ENCODE measurements at places on chromosomes 3 and 15.

GRCh38 chr15:71385026-71385425 is 269.8 kb downstream of the THSD4 start:
- DNase-seq = no peak

DNA sequence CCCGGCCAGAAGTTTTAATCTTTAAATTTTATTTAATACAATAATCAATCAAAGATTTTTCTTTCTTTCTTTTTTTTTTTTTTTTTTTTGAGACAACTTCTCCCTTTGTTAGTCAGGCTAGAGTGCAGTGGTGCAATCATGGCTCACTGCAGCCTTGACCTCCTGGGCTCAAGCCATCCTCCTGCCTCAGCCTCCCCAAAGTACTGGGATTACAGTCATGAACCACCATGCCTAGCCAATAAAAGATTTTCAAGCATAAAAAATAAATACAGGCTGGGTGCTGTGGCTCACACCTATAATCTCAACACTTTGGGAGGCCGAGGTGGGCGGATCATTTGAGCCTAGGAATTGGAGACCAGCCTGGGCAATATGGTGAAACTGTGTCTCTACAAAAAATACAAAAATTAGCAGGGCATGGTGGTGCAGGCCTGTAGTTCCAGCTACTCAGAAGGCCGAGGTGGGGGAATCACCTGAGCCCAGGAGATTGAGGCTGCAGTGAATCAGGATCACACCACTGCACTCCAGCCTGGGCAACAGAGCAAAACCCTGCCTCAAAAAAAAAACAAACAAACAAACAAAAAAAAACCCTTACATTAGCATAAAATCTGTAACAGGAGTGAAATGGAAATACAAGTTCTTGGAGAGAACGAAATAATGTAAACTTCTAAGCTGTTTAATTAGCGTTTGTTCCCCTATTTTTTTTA is 29.1 kb upstream of the SRP14 start:
- DNase-seq = no peak

DNA sequence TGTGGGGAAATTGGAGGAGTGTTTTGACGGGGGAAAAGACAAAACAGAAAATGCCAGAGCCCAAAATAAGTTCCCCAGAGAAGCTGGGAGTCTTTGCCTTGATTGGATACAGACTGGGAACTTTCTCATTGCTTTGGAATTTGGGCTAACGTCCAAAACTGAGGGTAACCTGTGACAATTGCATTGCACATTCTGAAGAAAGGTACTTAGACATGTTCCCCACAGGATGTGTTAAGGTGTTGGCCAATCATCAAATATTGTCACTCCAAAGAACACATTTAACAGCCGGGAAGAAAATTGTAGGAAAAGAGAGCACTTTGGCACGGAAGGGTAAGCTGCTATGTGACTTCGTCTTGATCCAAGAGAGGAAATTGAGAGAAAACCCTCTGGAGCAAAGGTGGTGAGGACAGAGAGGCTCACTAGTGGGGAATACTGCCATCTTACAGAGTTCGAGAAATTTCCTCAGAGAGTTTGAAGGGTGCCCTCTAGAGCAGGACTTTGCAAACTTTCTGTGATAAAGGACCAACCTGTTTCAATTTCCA is 619.5 kb upstream of the TBL1XR1 start:
- no peak for DNase-seq

DNA sequence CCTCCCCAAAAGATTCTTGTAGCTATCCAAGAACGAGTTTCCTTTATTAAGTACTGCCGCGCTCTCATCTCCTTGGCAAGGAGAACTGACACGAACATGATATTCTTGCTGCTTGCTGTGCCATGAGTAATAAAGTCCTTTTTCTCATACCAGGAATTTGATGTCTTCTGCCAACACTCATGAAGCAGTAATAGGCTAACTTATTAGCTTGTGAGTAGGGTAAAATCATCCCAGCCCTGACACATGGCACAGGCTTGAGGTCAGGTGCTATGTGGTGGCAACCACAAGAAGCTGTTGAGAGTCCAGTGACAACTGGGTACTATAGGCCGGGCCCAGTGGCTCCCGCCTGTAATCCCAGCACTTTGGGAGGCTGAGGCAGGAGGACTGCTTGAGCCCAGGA is 22.7 kb upstream of the UBXN7 start:
- no peak for DNase-seq

DNA sequence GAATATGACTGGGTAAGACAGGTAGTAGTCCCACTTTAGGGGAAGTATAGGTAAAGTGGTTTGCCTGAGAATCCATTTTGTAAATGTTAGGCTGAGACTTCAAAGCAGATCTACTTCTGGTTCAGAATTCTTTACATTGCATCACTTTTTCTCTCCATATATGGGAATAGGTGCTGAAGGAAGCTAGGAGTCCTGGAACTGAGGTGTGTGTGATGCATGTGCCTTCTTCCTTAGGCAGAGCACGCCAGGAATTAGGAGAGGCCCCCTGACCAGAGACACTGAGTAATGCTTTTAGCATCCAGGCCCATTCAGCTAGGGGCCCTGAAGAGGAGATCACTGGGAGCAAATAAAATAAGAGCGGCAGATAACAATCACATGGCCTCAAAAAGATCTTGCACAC is 69.2 kb upstream of the DCP1A start:
- DNase-seq = no peak

GRCh38 chr15:57927091-57927631 is 138.3 kb downstream of the ALDH1A2 start:
- peak; percentile 69 for DNase-seq

- DNase-seq = no peak
Measured at GRCh38 chr15:78065284-78065872, 12.1 kb downstream of the TBC1D2B start.

GRCh38 chr3:89867286-89867685 is 759.9 kb downstream of the EPHA3 start:
- DNase-seq = no peak

DNA sequence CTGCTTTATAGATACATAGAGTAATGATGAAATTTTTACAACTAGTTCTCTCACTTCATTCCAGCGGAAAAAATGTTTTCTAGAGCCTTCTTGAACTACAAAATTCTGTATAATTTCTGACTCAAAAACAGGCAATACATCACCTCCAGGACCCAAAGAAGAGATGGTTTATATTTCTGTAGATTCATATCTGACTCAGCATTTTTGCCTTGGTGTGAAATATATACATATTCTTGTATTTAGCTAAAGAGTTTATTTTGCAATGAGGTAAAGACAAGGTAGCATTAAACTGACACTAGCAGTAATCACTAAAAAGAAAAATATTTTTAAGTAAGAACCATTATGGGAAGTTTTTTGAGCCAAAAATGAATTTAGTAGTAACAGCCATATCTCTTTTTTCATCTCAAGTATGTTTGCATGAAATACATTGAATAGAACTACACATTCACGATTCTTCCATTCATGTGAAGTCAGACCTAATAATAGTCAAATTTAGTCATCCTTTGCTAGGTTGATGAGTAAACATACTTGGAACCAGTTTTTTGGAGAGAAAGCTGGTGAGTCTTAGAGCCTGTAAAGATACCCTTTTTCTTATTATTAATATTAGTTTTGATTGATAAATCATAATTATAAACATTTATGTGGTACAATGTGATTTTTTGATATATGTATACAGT is 31.6 kb downstream of the COL8A1 start:
- no peak for DNase-seq

GRCh38 chr3:120797857-120798256 is 55.3 kb downstream of the GTF2E1 start:
- no peak for DNase-seq

DNA sequence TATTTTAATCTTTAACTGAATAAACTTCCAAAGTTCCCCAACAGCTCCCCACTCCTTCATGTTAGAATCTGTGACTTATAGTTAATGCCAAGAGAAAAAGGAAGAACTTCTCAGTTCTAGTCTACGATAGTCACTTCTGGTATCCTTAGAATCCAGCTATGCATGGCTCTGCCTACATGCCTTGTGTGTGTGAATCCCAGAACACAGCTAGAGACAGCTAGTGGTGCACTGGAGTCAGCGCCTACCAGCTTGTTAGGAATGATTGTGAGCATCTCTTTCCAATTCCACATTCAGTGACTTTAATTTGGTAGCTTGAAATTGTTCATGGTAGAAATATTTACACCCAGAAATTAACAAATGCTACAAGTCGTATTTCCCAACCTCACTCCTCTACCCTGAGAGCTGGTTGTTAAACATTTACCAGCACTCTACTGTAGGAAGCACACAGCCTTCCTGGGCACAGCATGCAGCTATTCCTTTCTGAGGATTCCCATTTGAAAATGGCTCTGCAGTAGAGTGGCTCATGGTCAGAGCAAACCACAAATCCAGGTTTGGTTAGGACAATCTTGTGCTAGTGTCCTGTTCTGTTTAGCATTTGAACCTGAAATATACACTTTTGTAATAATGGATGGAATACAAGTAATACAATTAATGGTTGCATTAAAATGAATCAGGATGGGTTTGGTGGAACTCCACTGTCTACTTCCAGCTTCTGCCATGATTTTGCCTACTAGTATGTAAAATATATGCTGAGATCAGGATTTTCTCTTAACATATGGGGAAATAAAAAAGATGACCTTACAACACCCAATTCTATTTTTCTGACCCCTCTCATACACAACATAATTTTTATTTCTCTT is 371.0 kb upstream of the GBE1 start:
- no peak for DNase-seq

- DNase-seq = no peak
Measured at GRCh38 chr3:2853651-2854050, 256.5 kb downstream of the IL5RA start.

DNA sequence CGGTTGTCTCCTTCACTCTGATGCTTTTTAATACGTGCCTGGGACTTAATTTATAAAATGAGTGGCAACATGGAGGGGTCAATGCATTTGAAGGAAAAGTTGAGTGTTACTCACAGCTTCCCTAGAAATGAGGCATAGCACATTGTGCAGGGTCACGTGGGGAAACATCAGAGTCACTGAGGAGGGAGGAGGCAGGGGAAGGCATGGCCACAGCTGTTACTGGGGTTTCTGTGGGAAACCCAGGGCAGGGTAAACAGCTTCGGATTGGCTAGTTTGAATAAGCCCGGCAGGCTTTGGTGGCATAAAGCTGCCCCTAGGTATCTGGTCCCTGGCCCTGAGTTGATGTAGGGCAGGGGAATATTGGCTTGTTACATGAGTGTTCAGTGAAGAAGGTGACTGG is 98.9 kb upstream of the ST8SIA2 start:
- DNase-seq = no peak

GRCh38 chr3:30467596-30468238 is 138.7 kb upstream of the TGFBR2 start:
- DNase-seq = no peak

GRCh38 chr3:116059421-116060096 is 385.7 kb downstream of the LSAMP start:
- DNase-seq = no peak

DNA sequence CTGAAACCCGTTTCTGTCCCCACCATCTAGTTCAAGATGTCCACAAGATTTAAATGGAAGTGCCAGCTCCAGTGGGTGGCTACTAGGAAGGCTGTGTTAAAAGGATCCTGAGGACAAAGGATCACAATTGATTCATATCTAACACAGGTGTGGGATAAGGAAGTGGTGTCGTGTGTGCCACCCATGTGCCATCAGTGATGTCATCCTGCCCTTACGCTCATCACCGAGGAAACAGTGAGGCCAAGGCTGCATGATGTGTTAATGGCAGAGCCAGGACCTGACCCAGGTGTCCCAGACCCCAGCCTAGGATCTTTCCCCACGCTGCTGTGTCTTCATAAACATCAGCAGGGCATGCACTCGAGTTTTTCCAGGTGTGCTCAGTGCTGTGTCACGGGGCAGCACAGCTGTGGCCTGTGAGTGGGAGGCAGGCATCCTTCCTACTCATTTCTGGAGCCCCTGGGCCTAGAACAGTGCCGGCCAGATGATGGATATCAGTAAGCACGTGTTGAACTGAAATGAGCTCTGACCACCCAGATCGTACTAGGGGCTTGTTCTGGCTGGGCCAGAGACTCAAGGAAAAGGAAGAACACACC is 10.6 kb upstream of the TGM5 start:
- DNase-seq = no peak
